ENCODE measurements at places on chromosomes 6 and 20. TPM values are rescaled to one million over a fixed set of nuclear protein-coding genes. Genes with fewer than 3 reads are reported as not detected.

- no peak for DNase-seq
Measured at GRCh38 chr6:78594668-78595066, 272.7 kb upstream of the IRAK1BP1 start.

DNA sequence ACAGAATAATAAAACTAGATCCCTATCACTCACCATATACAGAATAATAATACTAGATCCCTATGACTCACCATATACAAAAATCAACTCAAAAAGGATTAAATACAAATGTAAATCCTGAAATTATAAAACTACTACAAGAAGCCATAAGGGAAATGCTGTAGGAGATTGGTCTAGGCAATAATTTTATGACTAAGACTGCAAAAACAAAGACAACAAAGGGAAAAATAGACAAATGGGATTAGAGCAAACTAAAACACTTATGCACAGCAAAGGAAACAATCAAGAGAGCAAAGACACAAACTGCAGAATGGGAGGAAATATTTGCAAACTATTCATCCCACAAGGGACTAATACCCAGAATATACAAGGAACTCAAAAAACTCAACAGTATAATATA, 4.1 kb upstream of the RNF217 start:
- no peak for DNase-seq

DNA sequence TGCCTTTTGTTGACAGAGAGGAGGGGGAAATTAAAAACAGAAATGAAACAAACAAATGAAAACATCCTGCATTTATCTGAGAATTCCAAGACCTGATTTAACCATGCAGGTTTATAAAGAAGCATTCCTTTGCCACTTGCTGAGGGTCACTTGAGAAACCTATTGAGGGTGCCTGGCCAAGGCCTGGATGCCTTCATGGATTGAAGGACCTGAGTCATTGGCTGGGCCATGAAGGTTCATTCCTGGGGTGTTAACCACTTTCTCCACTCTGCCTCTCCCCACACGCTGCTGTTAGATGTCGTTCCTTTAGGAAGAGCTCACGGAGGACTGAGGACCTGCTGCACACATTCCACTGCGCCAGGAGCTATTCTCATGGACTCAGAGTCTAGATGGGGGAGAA, 49.7 kb downstream of the DAAM2 start:
- no peak for DNase-seq

GRCh38 chr6:129284225-129284624, 401.3 kb downstream of the LAMA2 start:
- DNase-seq = no peak

DNA sequence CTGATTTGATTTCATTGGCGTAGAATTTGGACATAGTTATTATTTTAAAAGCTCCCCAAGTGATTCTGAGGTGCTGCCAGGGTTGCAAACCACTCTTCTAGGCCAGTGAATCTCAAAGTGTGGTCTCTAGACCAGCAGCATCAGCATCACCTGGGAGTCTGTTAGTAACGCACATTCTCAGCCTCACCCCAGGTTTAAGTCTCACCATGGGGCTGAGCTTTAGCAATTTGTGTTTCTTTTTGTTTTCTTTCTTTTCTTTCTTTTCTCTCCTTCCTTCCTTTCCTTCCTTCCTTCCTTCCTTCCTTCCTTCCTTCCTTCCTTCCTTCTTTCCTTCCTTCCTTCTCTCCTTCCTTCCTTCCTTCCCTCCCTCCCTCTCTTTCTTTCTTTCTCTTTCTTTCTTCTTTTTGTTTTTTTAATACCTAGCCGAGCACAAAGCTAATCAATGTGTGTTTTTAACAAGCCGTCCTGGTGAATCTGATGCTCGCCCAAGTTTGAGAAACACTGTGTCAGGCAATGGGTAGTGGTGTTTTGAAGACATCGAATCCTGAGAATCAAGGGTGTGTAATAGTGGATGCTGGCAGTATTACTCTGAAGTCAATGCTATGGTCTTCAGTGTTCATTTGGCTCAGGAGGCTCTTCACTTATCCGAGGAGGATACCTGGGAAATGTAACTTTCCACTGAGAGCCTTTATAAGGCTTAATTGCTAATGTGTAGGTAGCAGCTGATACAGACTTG, 104.9 kb downstream of the SLX4IP start:
- no peak for DNase-seq

- DNase-seq = no peak
Measured at GRCh38 chr6:170062209-170062914, 228.5 kb downstream of the DLL1 start.

DNA sequence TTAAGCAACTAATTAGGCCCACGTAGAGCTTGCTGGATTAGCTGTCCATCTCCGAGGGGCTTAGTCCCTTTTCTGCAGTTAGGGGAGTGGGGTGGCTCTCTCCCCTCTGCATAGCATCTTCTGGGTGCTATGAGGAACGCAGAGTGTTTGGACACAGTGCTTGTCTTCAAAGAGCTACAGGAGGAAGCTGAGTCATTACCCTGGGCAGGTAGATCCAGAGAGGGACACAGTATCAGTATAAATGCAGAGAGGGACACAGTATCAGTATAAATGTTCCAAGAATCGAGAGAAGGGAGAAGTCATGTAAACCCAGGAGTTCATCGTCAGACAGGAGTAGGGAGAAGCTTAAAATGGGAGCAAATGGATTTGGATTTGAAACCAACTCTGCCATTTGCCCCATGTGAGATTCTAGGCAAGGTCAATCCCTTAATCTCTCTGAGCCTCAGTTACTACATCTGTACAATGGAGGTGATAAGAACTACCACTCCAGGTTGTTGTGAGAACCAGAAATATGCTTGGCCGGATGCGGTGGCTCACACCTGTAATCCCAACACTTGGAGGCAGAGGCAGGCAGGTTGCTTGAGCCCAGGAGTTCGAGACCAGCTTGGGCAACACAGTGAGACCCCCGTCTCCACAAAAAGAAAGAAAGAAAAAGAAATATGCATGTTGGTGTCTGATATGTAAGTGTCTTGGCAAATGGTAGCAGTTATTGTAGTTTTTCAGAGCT, 5.5 kb upstream of the GHRH start:
- no peak for DNase-seq

- DNase-seq = no peak
Measured at GRCh38 chr6:116508527-116508926, 2.9 kb upstream of the CALHM5 start.

DNA sequence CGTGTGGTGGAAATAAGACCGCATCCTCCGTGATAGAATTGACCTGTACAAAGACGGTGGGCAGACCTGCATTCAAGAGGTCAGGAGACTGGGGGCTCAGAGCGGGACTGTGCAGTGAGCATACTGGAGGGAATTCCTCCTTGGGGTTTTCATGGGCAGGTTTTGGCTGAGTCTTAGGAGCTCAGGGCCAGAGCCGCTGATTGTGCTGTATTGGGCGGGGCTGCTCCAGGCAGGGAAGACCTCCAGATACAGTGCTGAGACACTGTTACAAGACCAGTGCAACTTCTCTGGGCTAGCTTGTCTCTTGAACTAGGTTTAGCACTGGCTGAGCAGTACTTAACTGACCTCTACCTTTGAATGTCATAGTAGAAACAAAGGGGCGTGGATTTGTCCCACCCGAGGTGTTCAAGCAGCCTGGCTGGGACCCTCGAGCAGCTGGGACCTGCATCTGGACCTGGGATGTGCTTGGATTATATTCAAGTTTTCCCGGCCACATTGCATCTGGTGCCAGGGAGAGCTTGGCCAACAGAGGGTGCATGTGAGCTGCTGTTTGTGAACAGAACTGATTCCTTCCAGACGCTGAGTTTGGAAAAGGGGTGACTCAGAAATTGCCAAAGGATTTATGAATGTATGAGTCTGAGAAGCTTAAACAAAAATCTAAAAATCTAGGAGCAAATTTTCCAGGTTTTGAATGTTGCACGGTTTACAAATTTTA, 33.4 kb upstream of the SLC22A1 start:
- DNase-seq = no peak

GRCh38 chr6:84633771-84634170, 130.6 kb downstream of the TBX18 start:
- no peak for DNase-seq

- DNase-seq = no peak
Measured at GRCh38 chr20:40941133-40941610, 87.5 kb upstream of the TOP1 start.

DNA sequence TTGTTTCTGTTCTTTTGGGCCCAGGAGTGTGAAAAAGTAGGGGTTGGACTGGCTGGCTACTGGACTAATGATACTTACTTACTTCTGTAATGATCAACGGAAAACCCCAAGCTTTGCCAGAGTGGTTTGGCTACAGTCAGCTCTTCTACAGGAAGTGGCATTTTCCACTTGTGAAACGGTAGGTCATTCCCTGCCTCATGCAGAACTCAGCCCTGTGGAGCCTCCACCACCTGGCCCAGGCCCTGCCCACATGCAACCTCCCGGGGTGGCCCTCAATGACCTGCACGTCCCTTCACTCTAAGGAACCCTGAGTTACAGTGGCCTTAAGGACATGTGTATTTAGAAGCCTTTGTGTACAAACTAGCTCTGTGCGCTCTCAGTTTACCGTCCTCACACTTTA, 140.4 kb downstream of the DTNBP1 start:
- DNase-seq = no peak

DNA sequence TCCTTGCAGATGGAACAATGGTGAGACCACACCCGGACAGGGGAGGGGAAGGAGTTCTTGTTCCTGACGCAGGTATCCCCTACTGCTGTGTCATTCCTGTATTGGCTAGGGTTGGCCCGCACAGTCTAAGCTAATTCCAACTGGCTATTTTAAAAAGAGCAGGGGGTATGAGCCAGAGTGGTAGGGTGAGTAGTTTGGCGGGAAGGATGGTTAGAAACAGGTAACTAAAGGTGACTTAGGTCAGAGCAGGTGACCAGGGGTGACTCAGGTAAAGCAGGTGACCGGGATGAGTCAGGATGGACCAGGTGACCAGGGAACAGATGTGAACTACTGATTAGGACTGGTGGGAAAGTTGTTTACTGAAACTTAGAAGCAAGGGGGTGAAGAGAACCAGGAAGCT, 58.0 kb downstream of the ZNF292 start:
- no peak for DNase-seq

DNA sequence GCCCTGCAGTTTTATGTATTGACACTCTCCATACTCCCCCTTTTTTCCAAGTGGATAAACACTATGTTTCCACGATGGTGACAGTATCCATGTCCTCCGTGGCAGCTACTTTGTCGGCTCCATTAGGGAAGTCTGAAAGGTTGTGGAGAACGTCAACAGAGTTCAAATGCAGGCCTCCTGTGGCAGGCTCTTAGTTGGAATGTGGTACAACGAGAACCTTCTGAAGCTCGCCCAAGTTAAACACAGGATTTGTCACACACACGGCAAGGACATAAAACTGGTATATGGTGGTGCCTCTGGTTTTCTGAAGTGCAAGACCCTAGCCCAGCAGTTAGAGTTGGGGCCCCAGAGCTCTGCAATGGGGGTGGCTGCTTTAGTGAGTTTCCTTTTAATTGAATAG, 187.0 kb upstream of the TAB2 start:
- DNase-seq = no peak

- no peak for DNase-seq
Measured at GRCh38 chr6:142300758-142301650, 803 bp upstream of the ADGRG6 start.

GRCh38 chr6:149335924-149336608, 18.6 kb downstream of the TAB2 start:
- no peak for DNase-seq

DNA sequence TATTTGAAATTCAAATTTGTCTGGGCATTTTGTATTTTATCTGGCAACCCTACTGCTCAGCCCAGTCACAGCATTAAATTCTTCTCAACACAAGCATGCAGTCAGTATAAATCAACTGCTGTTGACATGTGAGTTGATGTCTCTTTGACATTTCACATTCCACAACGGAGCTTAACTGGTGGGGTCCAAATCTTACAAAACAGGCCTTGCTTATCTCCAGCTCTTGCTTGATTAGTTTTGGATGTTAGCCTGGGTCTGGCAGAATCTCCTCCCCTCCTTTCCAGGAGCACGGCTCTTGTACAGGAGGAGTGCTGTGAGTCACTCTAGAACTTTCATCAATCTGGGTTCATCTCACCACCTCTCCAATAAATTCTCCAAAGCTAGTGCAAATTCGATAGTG, 80.8 kb upstream of the PHACTR1 start:
- no peak for DNase-seq

DNA sequence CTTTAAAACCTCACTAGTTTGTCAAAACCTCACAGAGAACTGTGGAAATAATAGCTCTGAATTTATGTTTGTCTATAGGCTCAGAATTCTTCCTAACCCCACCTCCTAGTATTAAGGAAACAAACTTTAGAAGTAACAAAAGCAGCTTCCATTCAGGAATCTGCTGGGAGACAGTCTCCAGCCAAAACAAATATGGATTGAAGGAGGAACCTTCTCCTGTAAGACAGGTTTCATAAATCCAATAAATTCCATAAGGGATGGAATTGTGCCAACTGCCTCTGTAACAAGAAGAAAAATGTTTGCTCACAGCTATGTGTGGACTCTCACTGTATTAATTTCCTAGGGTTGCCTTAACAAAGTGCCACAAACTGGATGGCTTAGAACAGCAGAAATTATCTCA, 7.5 kb downstream of the SYCP2 start:
- DNase-seq = no peak

DNA sequence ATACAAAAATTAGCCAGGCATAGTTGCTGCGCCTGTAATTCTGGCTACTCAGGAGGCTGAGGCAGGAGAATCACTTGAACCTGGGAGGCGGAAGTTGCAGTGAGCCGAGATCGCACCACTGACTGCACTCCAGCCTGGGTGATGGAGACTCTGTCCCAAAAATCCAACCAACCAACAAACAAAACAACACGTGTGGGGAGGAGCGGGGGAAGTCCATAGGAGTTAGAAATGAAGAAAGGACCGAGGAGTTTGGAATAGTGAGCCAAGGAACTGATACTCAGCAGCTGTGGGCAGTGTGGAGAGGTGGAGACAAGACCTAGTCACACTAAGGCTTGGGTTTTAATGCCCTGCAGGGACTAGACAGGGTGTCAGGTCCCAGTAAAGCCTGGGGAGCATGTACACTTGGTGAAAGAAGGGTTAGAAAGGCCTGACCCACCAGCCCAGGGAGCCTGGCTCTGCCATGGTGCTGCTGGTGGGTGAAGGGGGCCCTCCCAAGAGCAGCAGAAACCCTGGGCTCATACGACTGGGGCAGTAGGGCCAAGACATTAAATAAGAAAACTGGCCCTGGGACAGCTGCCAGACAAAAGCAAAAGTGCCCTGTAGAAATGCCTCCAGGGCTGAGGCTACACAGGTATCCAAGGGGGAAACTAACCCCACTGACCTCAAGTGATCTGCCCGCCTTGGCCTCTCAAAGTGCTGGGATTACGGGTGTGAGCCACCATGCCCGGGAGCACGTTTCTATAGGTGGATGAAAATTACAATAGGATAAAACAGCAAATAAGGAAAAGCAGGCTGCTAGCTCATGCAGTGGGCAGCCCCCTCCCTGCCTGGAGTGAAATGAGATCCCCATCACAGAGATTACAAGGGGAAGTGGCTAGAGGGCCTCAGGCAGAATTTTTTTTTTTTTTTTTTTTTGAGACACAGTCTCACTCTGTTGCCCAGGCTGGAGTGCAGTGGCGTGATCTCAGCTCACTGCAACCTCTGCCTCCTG, 58.0 kb downstream of the MYH7B start:
- no peak for DNase-seq

C4B gene
- total RNA-seq = 7.3 TPM

FAM83C gene
- total RNA-seq = not detected

PRSS35 gene
- 197 TPM for total RNA-seq

OLIG3 gene
- not detected for total RNA-seq

MLIP gene
- not detected for total RNA-seq

FGD2 gene
- total RNA-seq = not detected

SLC25A27 gene
- total RNA-seq = 5.7 TPM

CYP24A1 gene
- not detected for total RNA-seq

SLC22A7 gene
- not detected for total RNA-seq

NKX2-4 gene
- not detected for total RNA-seq

CTAGE9 gene
- total RNA-seq = not detected

SLC13A3 gene
- 2.8 TPM for total RNA-seq

DNMT3B gene
- 4.7 TPM for total RNA-seq
